ENCODE measurements at places on chromosomes 11 and 22.

GRCh38 chr11:83007909-83008580, 63.7 kb downstream of the RAB30 start:
- DNase-seq = no peak

- DNase-seq = peak; percentile 54
Observed at GRCh38 chr11:726278-727220, 20.5 kb downstream of the EPS8L2 start.

DNA sequence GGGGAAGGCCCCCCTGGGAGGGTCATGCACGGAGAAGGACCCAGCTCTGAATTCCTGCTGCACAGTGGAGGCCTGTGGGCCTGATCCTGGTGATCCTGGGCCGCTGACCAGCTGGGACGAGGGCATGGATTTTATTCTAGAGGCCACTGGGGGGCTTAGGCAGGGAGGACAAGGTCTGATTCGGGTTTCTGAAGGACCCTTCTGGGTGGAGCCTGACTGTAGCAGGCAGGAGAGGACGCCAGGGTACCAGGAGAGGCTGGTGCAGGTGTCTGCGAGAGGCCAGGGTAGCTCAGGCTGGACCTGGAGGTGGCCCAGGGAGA, 31.3 kb downstream of the MPPED1 start:
- no peak for DNase-seq

- DNase-seq = no peak
Observed at GRCh38 chr11:19605520-19606371, 106.9 kb upstream of the NAV2 start.

DNA sequence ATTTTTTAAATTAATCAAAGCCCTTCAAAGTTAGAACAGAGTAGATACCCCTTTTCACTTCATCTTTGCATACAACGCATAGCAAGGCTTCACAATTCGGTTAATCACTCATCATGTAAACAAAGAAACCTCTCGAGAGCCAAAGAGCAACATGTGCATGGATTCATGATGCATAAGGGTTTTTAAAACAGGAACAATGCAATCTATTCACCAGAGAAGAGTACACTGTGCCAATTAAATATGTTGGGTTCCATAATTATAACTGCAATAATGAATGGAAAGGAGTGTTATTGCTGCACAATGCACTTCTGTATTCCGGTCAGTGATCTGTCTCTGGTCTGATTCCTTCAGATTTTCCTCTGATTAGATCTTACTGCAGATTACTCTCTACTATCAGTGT, 45.3 kb downstream of the CADM1 start:
- no peak for DNase-seq

DNA sequence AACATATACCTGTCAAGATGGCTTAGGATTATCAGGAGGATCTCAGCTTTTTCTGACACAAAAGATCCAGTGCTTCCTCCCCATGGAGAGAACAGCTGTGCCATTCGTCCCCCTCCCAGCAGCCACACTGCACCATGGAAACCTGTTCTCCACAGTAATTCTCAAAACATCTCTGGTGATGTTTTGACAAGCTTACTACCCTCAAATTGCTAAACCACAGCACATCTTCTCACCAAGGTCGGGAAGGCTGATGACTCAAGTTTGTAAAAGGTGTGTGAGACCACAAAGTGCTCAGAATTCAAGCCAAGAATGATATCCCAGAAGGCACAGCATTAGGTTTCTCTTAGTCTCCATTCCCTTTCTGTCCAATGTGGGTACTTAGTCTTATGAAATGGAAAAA, 3.9 kb upstream of the RAB38 start:
- no peak for DNase-seq

GRCh38 chr11:2272946-2273280, 2.5 kb upstream of the ASCL2 start:
- DNase-seq = no peak

DNA sequence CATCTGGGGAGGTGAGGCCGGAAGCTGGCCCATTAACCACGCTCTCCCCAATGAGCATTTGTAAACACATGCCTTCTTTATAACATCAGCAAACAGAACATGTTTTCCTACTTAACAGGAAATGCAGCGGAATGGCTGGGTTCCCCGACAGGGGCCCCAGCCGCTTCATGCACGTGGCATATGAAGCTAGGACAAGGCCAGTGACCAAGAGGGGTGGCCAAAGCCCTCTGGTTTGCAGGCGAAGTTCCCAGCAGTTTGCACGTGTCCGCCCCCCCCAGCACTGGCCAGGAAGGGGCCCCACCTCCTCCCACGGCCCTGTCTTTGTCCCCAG, 38.7 kb upstream of the LINC01488 start:
- no peak for DNase-seq

- DNase-seq = no peak
Observed at GRCh38 chr11:64877390-64878222, 815 bp downstream of the EHD1 start.

DNA sequence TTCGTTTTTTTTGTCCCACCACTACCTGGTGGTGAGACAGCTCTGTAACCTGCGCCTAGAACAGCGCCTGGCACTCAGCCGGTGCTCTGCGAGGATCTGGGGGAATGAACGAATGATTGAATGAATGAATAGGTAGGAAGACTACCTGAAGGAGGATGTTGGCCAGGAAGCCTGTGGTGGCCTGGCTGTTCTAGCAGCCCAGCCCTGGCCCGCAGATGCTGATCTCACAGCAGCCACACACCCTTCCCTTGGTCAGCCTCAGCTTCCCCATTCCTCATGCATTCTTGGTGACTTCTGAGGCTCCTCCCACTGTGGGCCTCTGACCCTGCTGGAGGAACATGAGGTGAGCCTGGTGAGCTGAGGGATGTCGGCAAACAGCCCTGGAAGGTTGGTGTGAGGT, 3.7 kb downstream of the TRPM5 start:
- DNase-seq = no peak

DNA sequence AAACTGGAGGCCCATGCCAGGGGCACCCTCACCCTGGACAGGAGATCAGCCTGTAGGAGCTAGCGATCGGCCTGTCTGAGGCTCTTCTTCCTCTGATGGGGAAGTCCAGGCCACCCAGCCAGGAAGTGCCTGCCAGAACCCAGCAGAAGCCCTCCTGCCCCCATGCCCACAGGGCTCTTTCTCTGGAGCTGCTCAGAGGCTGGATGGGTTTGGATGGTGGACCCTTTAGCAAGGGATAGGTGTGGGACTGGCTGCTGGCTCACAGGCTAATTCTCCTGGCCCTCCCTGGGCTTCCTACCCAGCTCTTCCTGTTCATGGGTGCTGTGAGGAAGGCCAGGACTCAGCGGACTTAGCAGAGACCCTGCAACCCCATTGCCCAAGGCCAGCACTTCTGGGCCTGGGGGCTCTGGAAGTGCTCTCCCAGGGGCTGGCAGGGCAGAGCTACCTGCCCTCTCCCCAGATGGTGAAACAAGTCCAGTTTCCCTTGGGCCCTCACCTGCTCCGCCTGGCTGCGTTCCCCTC, 7.6 kb downstream of the FXYD2 start:
- no peak for DNase-seq

DNA sequence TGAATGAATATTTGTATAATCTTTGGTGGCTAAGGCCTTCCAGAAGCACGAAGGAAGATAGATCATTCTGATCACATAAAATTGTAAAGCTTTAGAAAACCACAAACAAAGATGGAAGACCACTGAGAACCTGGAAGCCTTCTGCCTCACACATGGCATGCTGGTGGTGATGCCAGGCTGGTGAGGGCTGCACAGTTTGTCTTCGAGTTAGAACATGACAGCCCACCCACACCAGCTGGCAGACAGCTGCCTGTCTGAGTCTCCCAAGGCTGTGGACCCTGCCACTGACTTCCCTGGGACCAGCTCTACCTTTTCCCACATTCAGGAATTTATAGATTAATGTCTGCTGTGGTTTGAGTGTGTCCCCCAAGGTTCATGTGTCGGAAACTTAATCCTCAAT, 48.8 kb upstream of the B3GAT1 start:
- DNase-seq = no peak

DNA sequence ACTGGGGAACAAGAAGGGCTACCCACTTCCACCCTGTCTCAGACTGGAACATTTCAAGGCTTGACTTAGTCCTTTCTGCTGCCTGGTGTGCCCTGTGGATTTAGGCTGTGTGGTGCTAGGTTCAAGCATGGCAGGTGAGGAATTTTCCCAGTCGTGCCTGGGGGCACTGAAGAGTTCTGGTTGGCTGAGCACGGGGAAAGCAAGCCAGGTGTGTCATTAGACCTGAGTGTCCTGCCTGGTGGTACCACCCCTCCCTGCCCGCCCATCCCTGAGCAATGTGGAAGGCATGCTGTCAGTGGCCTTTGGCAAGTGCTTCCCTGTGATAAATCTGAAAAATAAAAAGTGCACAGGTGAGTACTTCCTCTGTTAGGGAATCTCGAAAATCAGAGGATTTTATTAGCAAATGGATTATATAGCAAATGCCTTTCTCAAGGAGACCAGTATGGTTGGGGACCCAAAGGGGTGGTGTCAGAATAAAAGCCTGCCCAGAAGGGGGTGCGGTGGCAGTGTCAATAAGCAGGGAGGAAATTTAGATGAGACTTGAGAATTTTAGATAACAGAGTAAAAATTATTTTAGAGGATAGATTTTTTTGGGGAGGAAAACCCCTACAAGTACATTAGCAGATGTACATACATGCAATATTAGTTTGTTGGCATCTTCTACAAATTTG, 22.8 kb downstream of the TEAD1 start:
- no peak for DNase-seq

Measured in stimulated activated CD4-positive, alpha-beta T cell treated with anti-CD3 and anti-CD28 coated beads, Interleukin-2, amount 100 ng/mL, for 48 hours (primary cell).